H9 (cell line): ENCODE measurements at places on chromosomes 4 and X. TPM values are rescaled to one million over a fixed set of nuclear protein-coding genes. Genes with fewer than 3 reads are reported as not detected.

The CT45A7 gene
- total RNA-seq = not detected in 2 replicates

The RHOH gene
- total RNA-seq = 7.1 and 8.2 TPM in 2 replicates

- no peaks in the 10 kb centered on the region for H3K27me3 ChIP-seq
- H3K4me3 ChIP-seq = no peak overlapping the region; the same call in 2 of the 3 replicates
- peaks cover 45% of the 10 kb centered on the region for H3K36me3 ChIP-seq
- no peak overlapping the region for H3K27ac ChIP-seq
- no peak for DNase-seq
These were observed 65.6 kb downstream of the NBDY start for GRCh38 chrX:56794404-56795230.

DNA sequence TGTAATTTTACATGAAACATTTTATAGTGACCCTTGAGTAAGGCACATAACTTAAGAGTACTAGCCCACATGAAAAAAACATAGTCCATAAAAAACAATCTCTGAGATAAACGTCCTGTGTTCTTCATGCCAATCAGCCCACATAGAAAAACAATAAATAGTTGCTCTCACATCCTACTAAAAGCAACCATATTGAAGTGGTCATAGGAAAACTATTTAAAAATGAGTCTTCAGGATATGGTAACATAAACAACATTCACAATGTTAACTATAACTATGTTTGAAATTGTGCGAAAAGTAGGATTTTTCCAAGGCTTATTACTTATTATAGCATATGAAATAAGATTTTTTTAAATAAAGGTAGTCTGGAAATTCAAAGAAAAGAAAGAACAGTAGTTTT lies 77.1 kb upstream of the EPHA5 start:
- H3K4me3 ChIP-seq = no peak overlapping the region
- no peaks in the 10 kb centered on the region for H3K27me3 ChIP-seq
- no peaks in the 10 kb centered on the region for H3K4me1 ChIP-seq
- no peaks in the 10 kb centered on the region for H3K36me3 ChIP-seq
- no peak overlapping the region for H3K27ac ChIP-seq

The RTL9 gene
- 0.04 and 0.13 TPM in 2 replicates for total RNA-seq

DNA sequence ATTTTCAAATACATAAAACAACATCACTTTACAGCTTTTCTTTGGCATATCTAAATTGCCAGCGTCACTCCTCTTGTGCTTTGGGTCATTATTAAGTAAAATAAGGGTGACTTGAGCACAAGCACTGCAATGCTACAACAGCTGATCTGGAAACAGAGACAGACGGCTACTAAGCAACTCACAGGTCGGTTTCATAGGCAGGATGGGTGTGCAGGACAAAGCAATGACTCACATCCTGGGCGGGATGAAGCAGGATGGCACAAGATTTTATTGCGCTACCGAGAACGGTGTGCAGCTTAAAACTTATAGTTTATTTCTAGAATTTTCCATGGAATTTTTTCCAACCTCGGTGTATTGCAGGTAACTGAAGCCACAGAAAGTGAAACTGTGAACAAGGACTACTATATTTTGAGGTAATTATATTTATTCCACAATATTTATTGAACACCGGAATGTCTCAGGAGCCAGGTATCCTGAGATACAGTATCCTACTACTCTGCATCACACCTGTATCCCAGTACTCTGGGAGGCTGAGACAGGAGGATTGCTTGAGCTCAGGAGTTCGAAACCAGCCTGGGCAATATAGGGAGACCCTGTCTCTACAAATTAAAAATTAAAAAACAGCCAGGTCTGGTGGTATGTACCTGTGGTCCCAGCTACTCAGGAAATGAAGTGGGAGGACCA lies 215.5 kb downstream of the APBB2 start:
- no peak overlapping the region for H3K27ac ChIP-seq
- peaks cover 6% of the 10 kb centered on the region; the same call in 1 of the 2 replicates for H3K4me1 ChIP-seq
- H3K27me3 ChIP-seq = no peaks in the 10 kb centered on the region
- H3K4me3 ChIP-seq = no peak overlapping the region
- H3K36me3 ChIP-seq = no peaks in the 10 kb centered on the region

The S100G gene
- total RNA-seq = not detected in 2 replicates
